ENCODE measurements at places on chromosomes 7 and 10.

DNA sequence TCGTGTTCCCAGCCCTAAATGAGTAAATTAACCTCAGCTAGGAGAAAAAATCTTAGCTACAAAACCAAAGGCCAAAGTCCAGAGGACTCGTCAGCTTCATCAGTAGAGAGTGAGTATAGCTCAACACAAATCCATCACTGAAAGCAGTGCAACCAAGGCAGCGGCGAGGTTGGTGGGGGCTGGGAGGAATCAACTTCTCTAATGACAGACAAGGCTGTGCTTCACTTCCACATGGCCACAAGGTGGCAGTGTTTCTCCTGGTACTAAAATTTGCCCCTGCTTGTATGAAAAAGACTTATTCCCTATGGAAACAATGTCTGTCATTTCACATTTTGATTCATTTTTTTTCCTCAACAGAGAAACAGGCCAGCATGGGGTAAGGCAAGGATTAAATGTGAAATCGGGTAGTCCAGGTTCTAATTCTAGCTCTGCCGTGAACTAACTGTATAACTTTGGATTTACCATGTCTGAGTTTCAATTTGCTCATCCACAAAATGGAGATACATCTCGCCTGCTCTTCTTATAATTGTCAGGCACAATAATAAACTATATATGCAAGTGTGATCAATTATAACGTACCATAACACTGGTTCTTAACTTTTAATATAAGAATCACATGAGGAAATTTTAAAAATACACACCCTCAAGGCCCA is 39.3 kb downstream of the FAS start:
- DNase-seq, result peak; percentile 2

- no peak for DNase-seq
Measured at GRCh38 chr7:49125246-49125645, 200.9 kb downstream of the CDC14C start.

- DNase-seq, result no peak
Measured at GRCh38 chr10:126042354-126042753, 146.0 kb downstream of the FANK1 start.

GRCh38 chr10:43981232-43981631 is 332.6 kb upstream of the ZNF32 start:
- no peak for DNase-seq

DNA sequence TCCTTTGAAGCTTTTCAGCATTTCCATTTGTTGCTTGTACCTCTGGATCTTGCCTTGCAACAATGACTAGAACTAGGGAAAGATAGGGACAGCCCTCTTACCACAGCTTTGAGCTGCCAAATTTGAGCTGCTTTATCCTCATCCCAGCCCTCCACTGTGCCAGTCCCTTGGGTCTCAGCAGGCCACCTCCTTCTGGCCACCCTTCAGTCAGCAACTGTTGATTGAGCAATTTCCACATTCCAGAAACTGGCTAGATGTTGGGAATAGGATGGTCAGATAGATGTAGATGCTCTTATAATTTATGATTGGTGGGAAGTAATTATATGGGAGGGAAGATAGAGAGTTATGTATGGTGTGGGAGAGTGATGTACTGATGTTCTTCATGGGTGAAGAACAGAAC is 100.1 kb downstream of the ST7 start:
- no peak for DNase-seq

Data from NCI-H524 treated with DMSO at 0.1 percent for 48 hours (cell line).